Heart right ventricle (tissue), 16 donors: ENCODE measurements at places on chromosomes 7 and 10. TPM values are rescaled to one million over a fixed set of nuclear protein-coding genes. Genes with fewer than 3 reads are reported as not detected.

Gene TAF6
- total RNA-seq: 28.4 TPM

Gene EN2
- 0.07 TPM for total RNA-seq

DNA sequence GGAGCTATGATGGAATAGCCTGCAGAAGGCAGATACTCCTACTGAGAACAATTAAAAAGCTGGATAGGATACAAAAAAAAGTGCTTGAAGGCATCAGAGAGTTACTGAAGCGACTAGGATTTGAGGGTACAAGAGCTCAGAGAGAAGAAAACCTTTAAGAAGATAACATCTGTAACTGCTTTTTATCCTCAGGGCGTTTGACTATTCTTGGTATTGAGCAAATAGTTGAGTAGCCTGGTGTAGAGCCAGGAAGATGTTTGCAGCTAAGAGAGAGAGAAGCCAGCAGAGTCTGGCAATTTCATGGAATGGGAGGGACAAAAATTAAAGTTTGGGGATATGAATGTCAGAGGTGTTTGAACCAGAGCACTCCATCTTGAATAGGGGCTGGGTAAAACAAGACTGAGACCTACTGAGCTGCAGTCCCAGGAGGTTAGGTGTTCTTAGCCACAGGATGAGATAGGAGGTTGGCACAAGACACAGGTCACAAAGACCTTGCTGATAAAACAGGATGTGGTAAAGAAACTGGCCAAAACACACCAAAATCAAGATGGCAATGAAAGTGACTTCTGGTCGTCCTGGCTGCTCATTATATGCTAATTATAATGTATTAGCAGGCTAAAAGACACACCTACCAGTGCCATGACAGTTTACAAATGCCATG, 428.8 kb downstream of the SH2D4B start:
- DNase-seq: no peak

DNA sequence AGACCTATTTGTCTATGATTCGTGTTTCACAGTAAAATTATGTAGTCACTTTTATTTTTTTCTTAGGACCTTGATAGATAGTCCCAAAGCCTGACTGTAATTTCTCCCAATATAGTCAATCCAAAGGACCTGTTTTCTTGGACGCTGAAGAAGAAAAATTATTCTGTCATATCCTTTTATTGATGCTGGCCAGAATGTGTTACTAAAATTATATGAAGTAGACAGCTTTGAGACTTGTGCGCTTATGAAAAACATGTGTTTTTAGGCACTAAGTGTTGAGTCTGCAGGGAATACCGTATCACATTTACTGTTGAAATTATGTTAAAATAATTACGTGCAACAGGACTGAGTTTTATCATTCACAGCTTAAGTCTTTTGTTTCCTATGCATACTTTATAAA, 17.9 kb downstream of the TES start:
- no peak for DNase-seq

- no peak for DNase-seq
Observed at GRCh38 chr10:930625-931325, 730 bp downstream of the LARP4B start.
